ENCODE measurements at places on chromosomes 2 and 18.

GRCh38 chr2:238513346-238513745, 86.6 kb downstream of the ASB1 start:
- no peak for DNase-seq

GRCh38 chr18:24801001-24801400, 340.6 kb downstream of the HRH4 start:
- no peak for DNase-seq

GRCh38 chr2:219661955-219662395, 34.5 kb downstream of the SLC4A3 start:
- peak; percentile 77 for DNase-seq

DNA sequence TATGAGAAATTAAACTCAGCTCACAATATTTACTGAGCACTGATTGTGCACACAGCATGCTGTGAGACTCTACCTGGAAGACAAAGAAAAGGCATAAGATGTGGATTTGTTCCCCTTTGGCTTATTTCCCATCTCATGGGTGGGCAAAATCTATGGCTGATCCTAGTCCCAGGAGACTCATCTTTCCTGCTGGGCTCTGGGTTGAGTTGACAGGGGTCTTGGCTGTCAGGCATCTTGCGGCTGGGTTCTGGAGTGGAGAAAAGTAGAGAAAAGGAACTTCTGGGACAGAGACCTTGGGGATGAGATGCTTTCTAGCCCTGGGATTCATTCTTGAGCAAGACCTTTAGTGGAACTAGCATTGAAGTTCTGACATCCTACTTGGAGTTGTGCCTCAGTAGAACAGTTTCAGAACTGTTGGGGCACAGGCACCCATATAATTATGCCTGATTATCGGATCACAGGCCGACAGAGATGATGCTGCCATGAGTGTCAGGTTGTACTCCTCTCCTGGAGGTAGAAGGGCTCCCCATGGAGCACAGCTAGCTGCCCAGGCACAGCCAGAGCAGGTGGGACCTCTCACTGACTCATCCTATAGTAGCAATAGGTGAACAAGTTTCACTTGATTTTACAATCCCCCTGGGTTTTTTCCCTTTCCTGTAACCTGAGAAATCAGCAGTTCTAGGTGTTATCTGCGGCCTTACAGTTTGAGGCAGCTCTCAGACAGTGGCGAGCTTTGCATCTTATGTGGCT, 260.9 kb downstream of the CYRIA start:
- no peak for DNase-seq

DNA sequence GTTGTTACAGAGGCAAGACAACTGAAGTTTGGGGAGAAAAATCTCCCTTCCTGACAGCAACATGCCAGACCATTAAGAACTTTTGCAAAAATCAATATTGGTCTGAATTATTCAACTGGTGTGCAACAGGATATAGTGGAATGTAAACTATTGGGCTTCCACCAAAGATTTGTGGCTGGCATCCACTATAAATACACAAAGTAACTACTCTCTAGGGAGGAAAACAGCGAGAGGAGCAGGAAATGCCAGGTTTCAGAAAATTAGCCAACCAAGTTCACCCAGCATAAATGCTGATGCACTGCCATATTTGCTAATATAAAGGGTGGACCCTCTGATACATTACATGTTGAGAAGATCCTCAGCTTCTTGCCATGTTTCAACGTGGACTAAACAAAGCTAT, 267.6 kb upstream of the LYPD1 start:
- DNase-seq, result no peak

GRCh38 chr2:212379103-212379502, 159.5 kb downstream of the ERBB4 start:
- DNase-seq, result no peak

DNA sequence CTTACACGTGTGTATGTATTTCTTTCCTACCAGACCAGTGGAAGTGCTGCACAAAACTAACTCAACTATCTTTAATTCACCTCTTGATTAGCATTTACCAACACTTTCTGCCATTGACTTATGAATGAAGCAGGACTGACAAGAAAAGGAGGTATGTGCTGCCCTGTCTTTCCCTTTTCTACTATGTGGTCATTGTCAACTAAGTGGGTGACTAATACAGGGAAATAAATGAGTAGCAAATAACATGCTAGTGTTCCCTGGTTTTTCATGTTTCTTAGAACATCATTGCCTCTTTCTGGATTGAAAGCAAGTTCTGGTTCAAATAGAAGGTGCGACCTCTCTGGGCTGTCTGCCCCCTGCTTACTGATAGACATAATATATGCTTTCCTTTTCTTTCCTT, 58.0 kb downstream of the LINC00305 start:
- DNase-seq, result no peak

DNA sequence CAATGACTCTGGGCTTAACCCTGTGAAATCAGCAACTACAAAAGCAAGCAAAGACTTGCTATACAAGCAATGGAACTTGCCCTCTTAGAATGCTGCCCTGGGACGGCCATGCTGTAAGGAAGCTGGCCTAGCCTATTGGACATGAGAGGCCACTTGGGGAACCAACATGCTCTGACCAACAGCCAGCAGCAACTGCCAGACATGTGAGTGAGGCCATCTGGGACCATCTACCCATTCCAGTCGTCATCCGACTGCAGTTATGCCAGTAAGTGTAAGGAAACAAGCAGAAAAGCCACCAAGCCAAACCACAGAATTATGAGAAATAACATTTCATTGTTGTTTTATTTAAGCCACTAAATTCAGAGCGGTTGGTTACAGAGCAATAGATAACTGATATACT, 40.9 kb downstream of the CLASP1 start:
- no peak for DNase-seq

GRCh38 chr2:120265006-120265405, 12.4 kb downstream of the RALB start:
- no peak for DNase-seq

DNA sequence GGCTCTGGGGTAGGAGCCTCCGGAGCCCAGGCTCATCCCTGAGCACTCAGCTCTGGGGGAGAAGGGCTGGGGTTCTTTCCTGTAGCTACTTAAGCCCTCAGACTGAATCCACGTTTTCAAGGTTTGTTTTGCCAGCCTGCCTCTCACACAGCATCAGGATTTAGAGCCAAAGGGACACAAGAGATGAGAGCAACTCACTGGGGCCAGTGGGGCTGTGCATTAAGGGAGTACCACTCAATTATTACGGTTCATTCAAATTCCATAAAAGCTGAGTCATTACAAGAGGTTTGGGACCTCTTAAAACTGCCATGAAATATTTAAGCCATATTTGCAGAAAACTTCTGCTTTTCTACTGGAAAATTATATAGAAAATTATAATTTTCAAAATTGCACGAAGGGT, 17.1 kb upstream of the SNED1 start:
- DNase-seq, result no peak

DNA sequence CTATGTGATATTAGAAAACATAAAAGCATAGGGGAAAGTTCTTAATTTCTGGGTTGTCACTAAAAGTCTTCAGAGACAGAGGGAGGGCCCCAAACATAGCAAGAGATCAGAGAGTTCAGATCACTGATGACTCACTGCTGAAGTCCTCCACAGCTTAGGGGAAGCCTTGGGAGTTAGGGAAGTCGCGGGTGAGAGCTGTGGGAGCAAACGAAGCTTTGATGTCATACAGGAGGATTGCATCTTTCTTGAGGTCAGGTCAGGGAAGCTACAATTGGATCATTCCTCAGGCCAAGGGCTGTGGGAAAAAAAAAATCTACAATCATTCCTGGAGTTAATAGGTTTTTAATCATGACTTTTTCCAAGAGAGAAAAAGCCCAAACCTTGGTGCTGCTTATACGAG, 96.2 kb downstream of the COPS8 start:
- peak; percentile 72 for DNase-seq

GRCh38 chr2:216181351-216181750, 72.2 kb downstream of the XRCC5 start:
- DNase-seq, result no peak

DNA sequence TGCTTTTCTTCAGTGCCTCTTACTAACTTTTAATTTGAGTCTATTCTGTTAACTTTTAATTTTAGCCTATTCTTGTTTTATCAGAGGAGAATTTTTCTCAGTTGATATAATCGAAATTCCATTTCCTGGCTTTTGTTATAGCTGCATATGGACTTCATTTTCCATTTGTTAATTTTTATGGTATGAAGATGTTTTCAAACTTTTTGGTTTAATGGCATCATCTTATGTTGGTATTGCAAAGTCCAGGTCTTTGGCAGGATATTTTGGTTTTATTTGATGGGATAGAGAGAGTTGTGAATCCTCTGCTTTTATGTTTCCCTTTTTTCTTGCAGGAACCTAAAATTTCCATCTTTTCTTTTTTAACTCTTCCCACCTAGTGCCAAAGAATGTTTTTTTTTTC, 70.9 kb upstream of the RAPGEF4 start:
- DNase-seq, result no peak

- DNase-seq, result no peak
These were observed 607.5 kb upstream of the SLC39A10 start for GRCh38 chr2:195049372-195050031.

GRCh38 chr18:77557046-77557587, 307.5 kb downstream of the GALR1 start:
- DNase-seq, result no peak

DNA sequence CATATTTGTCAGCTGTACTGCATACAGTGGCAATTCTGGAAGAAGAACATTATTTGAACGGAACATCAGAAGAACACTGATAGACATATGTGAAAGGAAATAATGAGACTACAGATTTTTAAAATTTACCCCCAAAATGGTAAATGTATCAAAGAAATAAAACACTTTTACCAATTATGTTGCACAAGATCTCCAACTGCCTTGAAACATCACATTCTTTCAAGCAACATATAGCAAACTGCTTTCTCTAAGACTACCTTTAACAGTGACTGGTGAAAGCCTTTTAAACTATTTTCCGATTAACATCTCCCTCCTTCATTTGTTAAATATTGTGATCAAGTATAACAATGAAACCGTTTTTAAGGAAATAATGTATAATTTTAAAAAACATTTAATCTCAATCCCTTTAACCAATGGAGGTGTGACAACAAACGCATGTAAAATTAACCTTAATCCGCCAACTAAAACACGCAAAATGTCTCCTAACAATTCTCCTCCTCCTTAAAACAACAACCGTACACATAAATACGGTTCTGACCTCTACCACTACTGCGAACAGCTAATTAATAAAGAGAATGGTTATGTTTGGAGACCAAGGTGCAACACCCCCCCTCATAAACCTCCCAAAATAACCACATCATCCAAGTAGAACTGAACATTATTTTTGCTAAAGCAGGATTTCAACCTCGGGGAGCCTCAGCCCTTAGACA, 2.4 kb downstream of the FBXO11 start:
- no peak for DNase-seq

GRCh38 chr2:231190531-231191197, 7.8 kb upstream of the ARMC9 start:
- DNase-seq, result no peak

DNA sequence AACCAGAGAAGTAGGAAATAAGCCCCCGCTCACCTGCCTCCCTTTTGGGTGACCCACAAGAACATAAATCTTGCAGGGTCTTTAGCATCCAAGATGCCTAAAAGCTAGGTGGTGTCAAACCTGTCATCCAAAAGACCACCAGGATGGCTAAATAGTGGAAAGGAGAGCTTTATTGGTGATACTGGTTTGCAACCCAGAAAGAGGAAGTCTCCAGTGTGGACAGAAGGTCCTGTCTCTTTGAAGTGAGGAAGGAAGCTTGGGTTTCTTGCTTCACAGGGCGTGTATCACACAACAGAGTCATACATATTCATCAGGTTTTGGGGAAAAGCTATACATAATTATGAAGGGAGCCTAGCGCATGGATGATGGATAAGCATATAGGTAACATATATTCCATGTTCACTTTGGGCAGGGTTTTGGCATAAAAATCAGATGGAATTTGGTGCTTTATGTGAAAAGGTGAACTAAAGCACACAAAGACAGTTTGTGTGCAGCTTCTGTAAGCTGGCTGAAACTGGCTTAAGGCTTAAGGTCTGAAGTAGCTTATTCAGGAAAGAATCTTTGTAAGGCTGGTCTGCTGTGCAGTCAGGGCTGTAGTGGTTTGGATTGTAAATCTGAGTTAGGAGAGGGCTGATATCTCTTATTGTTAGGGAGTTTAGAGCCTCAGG, 102.2 kb upstream of the MSH2 start:
- no peak for DNase-seq

- DNase-seq, result no peak
These were observed 279.6 kb downstream of the PARD3B start for GRCh38 chr2:204824751-204825453.

DNA sequence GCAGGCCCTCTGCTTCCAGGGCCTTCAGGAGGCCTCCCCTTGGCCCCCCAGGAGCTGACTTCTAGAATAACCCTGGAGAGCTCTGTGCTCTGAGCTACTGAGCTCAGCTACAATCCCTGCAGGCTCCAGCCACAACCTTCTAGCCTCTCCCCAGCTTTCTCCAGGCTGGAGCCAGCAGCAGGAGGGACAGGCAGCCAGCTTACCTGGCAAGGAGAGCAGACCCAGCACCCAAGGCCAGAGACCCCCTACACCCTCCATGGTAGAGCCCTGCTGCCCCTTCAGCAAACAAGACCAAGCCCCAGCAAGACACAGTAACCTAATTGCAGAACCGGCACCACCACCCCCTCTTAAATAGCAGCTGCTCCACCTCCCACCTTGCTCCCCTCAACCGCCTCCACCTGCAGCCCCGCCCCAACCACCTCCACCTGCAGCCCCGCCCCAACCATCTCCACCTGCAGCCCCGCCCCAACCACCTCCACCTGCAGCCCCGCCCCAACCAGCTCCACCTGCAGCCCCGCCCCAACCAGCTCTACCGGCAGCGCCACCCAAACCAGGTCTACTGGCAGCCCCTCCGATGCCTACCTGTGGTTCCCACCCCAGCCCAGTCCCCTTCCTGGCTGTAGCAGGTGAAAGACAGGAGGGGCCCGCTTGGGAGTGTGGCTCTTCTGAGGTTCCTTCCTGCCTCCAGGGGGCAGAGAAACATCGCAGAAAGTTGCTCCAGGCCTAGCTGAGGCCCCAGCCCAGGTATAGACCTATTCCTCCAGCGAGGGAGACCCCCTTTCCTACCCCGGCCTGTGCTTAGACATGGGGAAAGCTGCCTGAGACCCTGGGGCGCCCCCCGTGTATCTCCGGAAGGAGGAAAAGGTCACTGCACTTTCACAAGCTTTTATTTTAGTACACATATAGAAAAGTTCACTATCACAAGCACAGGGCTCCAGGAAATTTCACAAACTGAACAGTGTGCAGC, at the start of gene ASTL:
ASTL (minus strand) TSS at position 324 of the 967 bp plus-strand sequence; CDS start at position 258, 66 bp downstream.
- DNase-seq, result no peak

DNA sequence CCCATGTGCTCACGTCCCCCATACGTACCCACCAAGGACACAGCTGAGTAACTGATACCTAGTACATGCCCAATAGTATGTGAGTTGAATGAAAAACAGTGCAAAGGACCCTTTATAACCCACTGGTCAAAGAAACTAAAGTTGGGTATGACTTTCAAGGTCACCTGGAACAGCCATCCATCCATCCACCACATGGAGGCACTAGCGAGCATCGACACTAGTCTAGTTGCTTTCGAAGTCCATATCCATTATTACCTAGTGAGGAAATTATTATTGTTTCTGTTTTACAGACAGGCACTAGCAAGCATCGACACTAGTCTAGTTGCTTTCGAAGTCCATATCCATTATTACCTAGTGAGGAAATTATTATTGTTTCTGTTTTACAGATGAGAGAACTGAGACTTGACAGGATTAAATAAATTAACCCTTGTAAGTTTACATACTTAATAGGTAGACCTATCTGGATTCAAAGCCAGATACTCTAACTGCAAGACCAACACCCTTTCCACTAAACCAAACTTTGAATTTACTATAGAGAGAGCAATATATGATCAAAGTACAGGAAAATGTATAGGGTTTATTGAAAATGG, 233.7 kb downstream of the METTL4 start:
- DNase-seq, result no peak

GRCh38 chr2:193349642-193350041, 1154.9 kb upstream of the TMEFF2 start:
- DNase-seq, result no peak

GRCh38 chr2:217467331-217467730, 535.5 kb downstream of the TNS1 start:
- no peak for DNase-seq
